Activated CD8-positive, alpha-beta memory T cell treated with anti-CD3 and anti-CD28 coated beads, Interleukin-2, amount 10 ng/mL, durations not matched to agents 7 days and 5 days (primary cell): ENCODE measurements at places on chromosomes 6 and 20. TPM values are rescaled to one million over a fixed set of nuclear protein-coding genes. Genes with fewer than 3 reads are reported as not detected.

Gene PNPLA1
- total RNA-seq = not detected

Gene FAXC
- total RNA-seq = not detected

Gene GSTA4
- 5.8 TPM for total RNA-seq

Gene BPIFB4
- total RNA-seq = not detected
